ENCODE measurements at places on chromosomes 1 and 21. TPM values are rescaled to one million over a fixed set of nuclear protein-coding genes. Genes with fewer than 3 reads are reported as not detected.

- peaks cover 6% of the 10 kb centered on the region for H3K4me1 ChIP-seq
- peaks cover 22% of the 10 kb centered on the region for H3K36me3 ChIP-seq
- H3K27ac ChIP-seq, result peak overlapping the region; percentile 74
- H3K4me3 ChIP-seq, result peak overlapping the region; percentile 7
Observed at GRCh38 chr1:150487763-150488115, 520 bp downstream of the TARS2 start.

- H3K27me3 ChIP-seq, result no peaks in the 10 kb centered on the region
- no peaks in the 10 kb centered on the region for H3K36me3 ChIP-seq
- DNase-seq, result no peak
- H3K27ac ChIP-seq, result no peak overlapping the region
- H3K4me1 ChIP-seq, result peaks cover 24% of the 10 kb centered on the region
Observed at GRCh38 chr1:54574158-54574778, 26.2 kb downstream of the ACOT11 start.

DNA sequence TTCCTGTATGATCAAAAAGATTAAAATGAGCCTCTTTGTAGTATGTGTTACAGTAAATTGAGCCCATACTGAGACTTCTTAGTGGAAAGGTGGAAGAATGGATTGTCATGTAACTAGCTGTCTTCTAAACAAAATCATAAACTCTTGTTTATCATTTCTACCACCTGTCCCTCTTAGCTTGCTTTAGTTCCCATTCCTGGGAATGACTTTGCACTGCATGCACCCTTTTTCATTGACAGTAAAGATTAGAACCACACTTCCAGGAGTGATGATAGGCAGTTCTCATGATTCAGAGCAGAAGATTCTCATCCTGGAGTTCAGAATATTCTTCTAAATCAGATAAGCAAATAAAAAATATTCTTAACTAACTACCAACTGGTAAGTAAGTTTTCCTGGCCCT is 28.0 kb downstream of the DENND2D start:
- no peak overlapping the region for H3K4me3 ChIP-seq
- H3K27ac ChIP-seq, result no peak overlapping the region
- no peak for DNase-seq

DNA sequence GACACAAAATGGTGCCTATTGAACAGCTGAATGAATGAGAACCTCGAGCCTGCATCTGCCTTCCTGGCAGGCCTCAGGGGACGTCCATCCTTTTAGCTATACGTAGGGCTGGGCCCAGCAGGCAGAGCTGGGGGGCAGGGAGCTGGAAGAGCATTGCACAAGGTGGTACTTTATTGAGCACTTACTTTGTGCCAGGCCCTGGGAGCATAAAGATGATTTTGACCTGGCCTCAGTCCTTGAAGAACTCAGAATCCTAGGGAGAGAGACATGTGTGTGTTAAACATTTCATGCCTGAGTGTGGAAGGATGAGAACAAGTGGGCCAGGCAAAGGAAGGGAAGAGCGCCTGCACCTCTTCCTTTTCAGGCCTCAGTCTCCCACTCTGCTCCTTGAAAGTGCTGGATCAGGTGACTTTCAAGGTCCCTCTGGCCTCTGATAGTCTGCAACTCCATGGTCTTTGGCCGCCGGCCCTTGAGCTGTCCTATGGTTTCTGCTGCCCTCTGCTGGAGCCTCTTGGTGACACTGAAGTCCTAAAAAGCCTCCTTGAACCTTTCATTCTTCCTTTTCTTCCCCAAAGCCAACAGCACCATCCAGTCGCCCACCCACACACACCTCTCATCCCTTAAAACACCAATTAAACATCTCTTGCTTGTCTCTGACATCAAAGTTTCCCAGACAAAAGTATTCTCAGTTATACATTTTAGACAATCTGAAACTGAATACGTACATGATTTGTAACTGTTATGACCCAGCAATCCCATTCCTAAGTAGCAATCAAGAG is 3.5 kb upstream of the PEAR1 start:
- no peak overlapping the region for H3K4me3 ChIP-seq
- H3K4me1 ChIP-seq, result peaks cover 5% of the 10 kb centered on the region
- H3K27ac ChIP-seq, result no peak overlapping the region
- H3K36me3 ChIP-seq, result no peaks in the 10 kb centered on the region

Gene BGLAP
- 1.3 TPM for total RNA-seq

Gene ESPN
- total RNA-seq, result not detected

Data from thyroid gland (tissue), 4 donors.